ENCODE measurements at places on chromosomes 6 and 20.

DNA sequence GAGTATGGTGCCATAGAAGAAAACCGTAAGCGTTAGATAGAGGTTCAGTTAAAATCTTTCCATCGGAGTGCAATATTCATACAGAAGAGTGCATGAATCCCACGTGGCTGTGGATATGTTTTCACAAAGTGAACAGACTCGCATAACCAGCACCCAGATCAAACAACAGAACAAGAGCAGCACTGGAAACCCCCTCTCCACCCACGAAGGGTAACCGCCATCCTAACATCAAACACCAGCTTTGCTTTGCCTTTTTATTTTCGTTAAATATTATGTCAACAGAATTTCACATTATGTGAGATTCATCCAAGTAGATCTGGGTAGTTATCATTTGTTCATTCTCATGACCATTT is 4.7 kb downstream of the GTSF1L start:
- no peak for DNase-seq

DNA sequence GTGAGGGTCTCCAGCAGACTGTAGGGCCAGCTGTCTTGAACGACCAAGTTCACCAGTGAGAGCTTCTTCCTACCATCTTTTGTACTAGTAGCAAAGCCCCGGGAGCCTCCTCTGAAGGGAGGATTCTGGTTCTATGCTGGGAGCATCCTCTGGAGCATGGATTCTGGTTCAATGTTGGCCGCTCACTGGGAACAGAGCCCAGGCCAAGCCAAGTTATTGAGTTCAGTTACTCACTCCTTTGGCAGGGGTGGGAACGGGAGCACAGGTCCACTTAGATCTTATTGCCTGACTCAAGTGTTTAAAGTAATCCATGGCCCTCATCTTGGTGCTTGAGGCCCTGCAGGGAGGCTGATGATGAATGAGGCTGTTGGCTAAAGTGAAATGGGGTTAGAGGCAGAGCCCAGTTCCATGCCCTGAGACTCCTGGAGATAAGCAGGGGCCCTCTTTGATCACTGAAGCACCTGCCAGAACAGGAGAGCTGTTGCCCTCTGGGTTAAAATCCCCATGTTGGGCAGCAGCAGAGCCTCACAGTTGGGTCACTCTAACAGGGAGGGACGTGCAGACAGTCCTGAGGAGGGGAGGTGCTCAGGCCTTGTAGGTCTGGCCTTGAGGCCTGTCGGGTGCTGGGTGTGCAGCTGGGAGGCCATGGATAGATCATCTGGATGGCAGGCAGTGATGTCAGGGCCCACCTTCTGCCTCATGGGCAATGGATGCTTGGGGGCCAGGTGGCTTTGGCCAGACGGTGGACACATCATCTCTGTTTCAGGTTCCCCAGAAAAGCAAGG is 98.3 kb upstream of the SYNDIG1 start:
- DNase-seq, result no peak

DNA sequence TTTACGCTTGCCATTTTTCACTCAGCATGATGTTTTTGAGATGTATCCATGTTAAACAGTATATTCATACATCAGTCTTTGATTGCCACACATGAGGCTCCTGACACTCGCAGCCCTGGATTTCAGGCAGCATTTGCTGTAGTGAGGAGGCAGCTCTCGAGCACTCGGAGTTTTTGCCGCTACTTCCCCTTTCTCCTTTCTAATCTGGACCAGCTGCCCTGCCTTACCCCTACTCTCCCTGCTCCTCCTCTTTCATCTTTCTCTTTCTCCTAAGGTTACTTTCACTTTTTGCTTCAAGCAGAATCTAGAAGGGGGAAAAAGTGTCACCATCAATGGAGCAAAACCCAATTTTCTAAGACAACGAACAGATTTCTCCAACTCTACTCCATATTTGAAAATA is 5.9 kb upstream of the CST3 start:
- no peak for DNase-seq

DNA sequence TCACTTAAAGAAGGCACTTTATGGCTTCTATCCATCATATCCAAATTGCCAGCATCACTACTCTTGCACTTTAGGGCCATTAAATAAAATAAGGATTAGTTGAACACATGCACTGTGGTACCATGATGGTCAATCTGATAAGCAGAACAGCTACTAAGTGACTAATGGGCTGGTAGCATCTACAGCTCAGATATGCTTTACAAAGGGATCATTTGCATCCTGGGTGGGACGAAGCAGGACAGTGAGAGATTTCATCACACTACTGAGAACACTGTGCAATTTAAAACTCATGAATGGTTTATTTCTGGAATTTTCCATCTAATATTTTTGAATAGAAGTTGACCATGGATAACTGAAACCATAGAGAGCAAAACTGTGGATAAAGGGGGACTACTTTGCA is 25.1 kb upstream of the ZSCAN9 start:
- no peak for DNase-seq

- DNase-seq, result no peak
Observed at GRCh38 chr6:29624520-29624961, 8.4 kb downstream of the GABBR1 start.

DNA sequence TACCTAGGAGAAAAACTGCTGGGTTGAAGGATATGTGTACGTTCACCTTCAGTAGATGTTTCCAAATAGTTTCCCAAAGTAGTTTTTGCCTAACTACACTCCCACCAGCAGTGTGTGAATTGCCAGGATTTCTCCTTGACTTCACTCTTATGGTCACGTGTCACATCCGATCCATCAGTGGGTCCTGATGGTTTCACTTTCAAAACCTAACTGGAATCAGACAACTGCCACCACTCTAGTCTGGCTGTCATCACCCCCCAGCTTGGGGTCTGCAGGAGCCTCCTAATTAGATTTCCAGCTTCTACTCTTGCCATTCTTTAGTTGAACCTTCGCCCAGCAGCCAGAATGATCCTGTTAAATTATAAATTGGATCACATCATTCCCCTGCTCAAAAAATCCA is 8.5 kb upstream of the SLC12A5 start:
- DNase-seq, result no peak

- DNase-seq, result no peak
Observed at GRCh38 chr6:39223061-39223460, 6.2 kb downstream of the KCNK5 start.

- no peak for DNase-seq
Observed at GRCh38 chr6:110619275-110619908, 143.0 kb upstream of the SLC22A16 start.

GRCh38 chr6:3575701-3576100 is 118.9 kb upstream of the SLC22A23 start:
- no peak for DNase-seq

DNA sequence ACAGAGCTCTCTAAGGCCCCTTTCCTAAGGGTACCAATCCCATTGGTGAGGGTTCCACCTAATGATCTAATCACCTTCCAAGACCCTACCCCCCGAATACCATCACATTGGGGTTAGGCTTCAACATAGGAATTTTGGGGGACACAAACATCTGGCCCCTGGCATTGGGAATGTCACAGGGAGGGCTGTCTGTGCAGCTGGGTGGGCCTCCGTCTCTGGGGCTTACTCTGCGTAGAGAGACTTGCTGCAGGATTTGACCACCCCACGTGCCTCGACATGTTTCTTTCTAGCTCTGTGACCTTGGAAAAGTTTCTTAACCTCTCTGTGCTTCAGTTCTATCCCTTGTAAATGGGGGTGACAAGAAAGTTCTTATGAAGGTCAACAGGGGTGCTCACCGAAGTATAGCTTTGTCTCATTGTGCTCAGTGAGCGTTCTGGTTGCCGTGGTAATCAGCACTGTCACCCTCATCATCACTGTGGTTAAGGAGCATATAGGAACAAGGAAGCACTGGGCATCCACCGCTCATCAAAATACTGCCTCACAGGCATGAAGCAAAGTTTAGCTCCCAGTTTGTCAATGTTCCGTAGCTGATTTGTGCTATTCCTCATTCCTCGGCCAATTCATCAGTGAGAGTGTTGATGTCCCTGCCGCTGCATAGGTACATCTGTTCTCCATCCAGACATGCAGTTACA is 152.8 kb downstream of the SYCP2 start:
- no peak for DNase-seq

DNA sequence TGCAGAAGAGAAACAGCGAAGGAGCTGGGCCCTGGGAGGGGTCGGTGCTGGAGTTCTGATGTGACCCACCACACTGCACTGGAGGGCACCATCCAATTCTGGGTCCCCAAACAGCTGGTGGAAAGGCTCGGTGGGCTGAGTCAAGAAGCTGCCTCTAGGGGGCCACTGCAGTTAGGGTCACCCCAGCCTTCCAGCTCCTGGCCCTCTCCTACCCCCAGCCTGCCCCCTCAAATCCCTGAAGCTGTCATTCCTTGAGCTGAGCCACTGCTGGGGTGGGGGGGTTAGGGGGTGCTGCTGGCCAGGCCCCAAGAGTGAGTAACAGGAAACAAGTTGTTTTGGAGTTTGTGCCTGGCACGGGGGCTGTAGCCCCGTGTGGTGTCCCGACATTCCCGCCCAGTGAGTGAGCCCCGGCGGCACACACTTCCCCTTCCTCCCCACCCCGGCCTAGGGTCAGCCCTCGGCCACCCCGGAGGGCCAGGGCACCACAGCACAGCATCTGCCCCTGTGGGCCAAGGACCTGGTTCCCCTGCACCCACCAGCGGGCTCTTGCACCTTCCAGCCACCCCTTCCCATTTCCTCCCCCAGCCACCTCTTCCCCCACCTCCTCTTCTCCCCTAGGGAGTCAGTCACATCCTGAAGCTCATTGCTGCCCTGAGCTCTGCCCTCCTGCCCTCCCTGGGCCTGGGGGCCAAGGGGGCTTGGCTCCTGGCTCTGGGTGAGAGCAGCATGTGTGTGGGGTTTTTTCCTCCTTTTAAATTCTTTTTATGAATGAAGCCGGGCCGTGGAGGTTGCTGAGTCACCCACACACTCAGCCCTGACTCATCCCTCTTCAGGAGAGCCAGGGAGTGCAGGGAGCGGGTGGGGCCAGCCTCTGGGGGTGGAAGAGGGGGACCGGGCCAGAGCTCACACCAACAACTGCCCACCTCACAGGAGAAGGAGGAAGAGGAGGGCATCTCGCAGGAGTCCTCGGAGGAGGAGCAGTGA is 4.6 kb downstream of the SMIM29 start:
- no peak for DNase-seq

GRCh38 chr6:191487-192312 is 100.6 kb upstream of the DUSP22 start:
- DNase-seq, result no peak

- DNase-seq, result no peak
Observed at GRCh38 chr6:31720196-31720770, 1.3 kb downstream of the LY6G6C start.

DNA sequence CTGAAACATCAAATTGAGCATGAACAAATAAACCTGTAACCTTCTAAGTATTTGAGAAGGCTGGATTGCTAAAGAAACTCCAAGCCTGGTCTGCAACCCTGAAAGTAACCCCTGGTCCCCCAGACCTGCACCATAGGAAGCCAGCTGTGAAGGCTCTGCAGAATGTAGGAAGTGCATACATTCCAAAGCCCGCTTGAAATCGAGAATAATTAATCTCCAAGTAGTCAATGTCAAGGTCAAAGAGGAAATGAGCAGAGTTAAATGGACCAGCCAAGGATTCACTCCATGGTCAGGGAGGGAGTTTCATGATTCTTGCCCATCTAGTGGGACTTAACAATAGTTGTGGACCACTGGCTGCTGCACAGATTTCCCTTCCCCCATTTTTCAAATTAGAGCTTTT is 107.6 kb upstream of the RNF24 start:
- no peak for DNase-seq

DNA sequence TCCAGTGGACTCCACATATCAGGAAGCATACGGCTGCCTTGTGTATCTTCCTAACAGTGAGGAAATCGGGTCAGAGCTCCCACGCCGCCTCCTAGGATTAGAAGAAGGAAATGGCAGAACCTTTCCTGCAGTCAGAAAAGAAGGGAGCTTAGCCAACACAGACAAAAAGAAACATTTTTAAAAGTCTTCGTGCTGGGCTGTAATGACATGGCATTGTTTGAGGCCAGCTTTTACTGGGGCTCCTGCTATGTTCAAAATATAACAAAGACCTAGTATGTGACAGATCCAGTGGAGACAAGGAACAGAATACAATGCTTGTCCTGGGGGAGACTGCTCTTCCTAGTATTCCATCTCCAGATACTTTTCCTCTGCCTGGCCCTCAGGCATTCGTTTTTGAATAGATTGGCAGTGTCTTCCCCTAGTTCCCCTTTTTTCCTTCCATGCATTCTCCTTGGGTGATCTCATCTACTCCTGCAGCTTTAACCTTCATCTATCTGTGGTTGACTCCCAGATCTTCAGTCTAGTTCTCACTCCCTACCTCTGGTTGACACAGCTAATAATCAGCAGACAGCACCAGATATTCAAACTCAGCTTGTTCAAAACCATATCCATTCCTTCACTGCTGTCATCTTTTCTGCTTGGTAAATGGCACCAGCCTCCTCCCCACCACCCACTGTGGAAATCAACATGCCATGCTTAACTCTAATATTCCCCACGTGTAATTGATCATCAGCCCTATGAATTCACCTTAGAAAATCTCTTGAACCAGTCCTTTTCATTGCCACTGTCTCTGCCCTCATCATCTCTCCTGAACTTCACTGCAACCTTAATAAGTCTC is 94.5 kb upstream of the VSTM2L start:
- DNase-seq, result no peak

DNA sequence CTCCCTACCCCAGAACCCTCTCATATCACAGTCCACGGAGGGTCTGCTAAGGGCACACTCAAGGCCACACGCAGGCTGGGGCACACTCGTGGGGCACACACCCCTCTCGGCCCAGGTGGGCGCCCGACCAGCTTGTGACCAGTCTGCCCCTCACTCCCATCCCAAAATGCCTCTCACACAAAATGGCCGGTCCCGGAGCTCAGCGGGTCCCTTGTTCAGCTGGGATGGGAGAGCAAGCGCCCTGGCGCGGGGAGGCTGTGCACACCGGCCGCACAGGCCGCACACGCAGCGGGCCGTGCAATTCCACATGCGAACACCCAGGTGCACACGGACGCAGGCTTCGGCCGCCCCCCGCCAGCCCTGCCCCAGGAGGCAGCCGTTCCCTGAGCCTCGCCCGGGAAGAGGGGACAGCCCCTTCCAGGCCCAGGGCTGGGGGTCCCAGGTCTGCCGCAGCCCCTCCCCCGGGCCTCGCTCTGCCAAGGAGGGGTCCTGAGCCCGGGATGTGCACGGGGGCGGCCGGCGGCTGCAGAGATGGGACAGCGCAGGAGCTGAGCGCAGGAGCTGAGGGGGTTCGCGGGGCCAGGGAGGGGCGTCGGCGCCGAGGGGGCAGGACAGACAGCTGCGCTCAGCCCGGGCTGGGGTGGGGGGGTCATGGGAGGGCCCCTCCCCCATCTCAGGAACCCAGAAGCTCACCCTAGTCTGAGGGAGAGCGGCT is 1.3 kb downstream of the KCNQ2 start:
- DNase-seq, result no peak

DNA sequence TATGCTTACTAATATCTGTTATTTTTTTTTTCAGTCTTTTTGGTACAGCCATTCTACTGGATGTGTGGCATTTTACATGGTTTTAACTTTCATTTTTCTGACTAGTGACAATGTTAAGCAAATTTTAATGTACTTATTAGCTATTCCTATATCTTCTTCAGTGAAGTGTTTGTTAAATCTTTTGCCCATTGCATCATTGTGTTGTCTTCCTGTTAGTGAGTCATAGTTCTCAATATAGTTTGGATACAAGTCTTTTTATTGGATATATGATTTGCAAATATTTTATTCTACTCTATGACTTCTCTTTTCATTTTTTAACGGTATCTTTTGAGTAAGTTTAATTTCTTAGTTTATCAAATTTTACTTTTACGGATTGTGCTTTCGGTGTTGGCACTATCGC is 519.4 kb downstream of the CDKAL1 start:
- no peak for DNase-seq

GRCh38 chr20:52964131-52964530 is 8.0 kb upstream of the TSHZ2 start:
- no peak for DNase-seq
